NB4 (cell line): ENCODE measurements at places on chromosomes 6 and 20.
A peak's percentile ranks its signal among the peaks of the same experiment; 100 is the strongest.

- no peak for DNase-seq
Measured at GRCh38 chr6:15366003-15366535, 120.2 kb downstream of the JARID2 start.

GRCh38 chr6:166987930-166988329, 11.3 kb upstream of the CEP43 start:
- no peak for DNase-seq

DNA sequence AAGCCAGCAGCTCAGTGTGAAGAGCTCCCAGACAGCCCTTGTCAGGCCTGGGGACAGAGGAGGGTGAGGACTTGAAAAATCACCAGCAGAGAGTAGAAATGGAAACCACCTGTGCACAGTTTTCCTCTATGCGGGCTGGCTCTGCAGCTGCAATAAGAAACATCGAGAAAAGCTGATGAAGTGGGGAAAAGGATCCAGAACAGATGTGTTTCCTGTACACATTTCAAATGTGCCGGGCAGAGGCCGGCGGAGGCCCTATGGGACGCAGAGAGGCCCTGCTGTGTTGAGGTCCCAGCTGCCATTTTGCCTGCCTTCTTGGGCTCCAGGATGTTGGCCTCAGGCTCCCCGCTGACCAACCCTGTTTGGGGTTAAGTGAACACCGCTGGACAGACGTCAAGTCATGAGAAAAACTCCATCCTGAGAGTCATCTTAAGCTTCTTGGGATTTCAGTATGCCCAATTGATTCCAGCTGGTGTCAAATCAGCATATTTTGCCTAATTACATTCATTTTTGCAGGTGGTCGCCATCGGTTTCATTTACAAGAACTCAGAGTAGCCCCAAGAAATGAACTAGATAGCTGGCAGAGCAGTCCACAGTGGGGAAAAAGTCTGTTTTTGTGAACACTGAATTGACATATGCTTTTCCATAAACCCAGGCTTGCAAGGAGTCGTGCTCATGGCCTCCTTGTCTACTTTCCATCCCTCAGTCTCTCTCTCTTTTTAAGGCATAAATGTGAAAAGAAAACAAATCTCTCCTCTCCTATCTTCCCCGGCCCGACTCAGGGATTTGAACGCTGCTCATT, 150.4 kb upstream of the PHACTR3 start:
- no peak for DNase-seq

DNA sequence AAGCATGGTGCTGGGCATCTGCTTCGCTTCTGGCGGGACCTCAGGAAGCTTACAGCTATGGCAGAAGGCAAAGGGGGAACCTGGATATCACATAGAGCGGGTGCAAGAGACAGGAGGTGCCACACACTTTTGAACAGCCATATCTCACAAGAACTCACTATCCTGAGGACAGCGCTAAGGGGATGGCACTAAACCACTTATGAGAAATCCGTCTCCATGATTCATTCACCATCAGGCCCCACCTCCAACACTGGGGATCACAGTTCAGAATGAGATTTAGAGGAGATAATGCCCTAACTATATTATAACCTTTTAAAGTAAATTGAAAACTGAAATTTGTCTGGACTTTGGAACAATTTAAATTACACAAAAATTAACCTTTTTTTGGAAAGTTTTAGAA, 37.8 kb upstream of the SUMO4 start:
- DNase-seq, result no peak

GRCh38 chr6:53446151-53446550, 97.4 kb upstream of the ELOVL5 start:
- no peak for DNase-seq

- DNase-seq, result no peak
Measured at GRCh38 chr6:142353690-142354089, 51.9 kb downstream of the ADGRG6 start.

GRCh38 chr20:11057624-11058023, 383.8 kb upstream of the JAG1 start:
- no peak for DNase-seq

DNA sequence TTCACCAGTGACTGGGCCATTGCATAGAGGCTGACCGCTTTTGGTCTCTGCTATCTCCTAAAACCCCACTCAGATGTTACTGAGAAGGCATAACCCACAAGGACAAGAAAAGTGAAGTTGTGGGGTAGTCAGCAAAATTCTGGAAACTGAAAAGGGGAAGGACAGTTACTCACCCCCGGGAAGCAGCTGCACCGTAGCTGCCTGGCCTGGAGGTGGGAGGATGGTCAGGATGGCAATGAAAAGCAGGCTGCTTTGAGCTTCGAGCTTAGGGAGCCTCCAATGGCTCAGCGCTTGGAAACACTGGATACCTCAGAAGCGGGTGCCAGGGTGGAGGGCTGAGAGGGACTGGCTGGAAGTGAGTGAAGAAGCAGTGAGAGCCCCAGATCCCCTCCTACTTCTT, 56.0 kb downstream of the KCNK5 start:
- peak; percentile 68 for DNase-seq

DNA sequence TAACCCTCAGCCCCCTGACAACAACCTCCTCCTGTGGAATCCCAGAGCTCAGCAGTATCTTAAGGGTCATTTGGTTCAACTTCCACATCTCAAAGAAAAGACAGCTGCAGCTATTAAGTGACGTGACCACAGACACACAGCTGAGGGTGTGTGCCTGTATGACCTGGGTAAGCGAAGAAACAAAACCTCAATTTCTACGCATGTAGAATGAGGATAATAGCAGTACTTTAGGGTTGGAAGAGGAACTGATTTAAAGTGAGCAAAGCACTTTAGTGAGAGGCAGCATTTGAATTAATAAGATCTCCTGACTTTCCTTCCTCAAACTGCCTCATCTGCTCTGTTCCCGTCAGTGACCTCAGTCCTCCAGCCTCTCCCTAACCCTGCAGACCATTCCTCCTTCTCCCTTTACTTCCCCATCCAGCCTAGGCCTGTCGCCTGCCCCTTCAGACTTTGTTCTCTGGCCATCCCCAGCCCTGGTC, 6.8 kb upstream of the ARMC2 start:
- peak; percentile 28 for DNase-seq

DNA sequence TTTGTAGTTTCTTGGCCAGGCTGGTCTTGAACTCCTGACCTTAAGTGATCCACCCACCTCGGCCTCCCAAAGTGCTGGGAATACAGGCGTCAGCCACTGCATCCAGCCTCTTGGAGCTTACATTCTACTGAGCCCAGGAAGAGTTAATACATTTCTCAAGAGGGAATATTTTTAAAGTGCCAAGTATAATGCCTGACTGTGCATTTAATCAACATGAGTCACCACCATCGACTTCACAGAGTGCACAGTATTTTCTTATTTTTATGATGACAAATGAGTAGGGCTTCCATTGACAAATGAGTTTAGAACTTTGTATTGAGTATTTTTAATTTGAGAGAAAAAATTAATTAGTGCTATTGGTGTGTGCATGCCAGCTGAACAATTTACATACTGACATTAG, 72.2 kb downstream of the SASH1 start:
- DNase-seq, result no peak

DNA sequence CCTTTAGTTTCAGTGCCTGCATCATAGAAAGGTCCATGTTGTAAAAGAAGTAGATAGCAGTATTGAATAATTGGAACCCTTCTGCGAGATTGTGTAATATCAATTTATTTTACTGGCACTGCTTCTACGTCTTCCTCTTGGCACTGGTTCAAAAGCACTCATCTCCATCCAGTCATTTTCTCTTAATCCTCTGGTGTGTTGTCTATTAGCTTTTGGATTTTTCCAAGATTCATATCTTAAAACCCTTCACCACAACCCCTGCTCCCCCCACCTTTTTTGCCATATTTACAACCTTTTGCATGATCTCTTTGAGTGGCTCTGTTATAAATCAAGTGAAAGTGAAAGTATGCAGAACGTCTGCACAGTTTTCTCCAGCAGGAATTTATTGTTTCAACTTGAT, 76.6 kb upstream of the HSF2 start:
- DNase-seq, result peak; percentile 27

DNA sequence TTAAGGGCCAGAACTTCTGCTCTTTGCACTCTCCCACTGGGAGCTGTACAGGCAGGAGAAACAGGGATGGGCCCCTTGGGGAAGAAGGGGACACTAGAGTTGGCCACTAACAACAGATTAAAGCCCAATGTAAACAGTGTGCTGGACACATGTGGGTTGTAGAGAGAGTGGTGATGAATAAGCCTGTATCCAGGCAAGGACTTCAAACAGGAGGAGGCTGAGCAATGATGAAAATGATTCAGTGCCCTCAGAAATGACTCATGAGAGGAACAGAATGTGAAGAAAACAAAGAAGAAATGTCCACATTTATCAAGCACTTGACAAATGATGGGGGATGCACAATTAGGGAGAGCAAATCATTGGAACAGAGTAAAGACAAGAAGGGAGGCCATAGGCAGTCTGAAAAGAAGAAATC, 242.3 kb downstream of the TBX18 start:
- no peak for DNase-seq

DNA sequence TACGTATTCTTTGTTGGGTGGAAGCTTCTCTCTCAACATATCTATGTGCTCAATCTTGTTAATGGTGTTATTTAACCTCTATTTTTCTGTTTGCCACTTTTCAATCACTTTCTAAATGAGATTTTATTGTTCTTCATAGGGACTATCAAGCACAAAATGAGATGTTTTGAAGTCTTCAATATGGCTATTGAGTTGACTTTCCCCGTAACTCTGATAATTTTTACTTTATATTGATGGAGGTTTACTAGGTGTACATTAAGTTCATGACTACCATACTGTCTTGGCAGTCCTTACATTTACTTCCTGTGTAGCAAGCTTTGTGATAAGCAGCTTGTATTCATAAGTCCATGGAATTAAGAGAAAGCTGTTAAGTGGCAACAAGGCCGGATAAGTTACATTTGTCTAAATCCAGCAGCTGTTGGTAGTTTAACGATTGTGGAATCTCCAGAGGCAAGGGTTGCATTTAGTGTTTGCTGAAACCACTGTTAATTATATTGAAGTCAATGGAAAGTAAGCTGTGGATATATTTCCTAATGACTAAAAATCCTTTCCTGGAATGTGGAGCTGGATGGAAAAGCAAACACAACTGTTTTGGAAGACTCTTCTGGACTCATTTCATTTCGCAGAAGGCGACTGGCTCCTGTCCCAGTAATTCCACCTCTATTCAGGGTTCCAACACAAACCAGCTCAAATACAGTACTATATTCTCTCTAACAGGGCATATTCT, 57.3 kb upstream of the SMIM29 start:
- no peak for DNase-seq

GRCh38 chr20:8579035-8579434, 447.0 kb downstream of the PLCB1 start:
- DNase-seq, result no peak

DNA sequence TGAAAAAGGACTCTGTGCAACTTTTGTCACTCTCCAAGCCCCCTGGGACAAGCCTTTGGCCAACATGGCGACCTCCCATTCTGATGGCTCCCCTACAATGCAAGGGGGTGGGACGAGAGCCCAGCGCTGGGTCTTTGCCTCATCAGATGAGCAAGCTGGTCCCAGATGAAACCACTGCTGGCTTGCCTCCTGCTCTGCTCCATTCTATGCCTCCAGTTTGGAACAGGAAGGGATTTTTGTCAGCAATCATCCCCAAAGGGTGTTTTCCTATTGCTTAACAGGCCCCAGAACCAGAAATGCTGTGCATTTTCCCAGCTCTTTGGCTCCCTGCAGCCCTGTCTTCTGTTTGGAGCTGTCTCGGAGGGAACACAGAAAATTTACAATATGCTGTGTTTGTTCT, 412.7 kb downstream of the MAFB start:
- DNase-seq, result no peak

GRCh38 chr6:13884397-13884796, 40.4 kb upstream of the RNF182 start:
- DNase-seq, result no peak

GRCh38 chr6:116572162-116572561, 858 bp downstream of the RWDD1 start:
- DNase-seq, result peak; percentile 54

DNA sequence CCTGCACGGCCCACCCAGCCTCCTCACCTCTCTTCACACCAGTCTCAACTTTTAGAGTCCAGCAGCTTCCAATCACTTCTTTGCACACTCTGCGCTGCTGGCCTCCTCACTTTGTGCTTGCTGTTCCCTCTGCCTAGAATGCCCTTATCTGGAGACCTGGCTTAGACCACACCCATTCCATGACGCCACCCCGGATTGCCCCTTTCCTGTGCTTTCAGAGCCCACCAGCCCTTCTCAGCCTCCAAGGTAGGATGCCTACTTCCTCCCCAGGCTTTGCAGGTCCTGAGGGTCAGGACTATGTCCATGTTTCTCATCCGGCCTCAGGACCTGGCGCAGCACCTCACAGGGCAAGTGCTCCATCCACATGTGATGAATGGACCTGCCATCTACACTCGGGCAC, 27.0 kb upstream of the AVP start:
- DNase-seq, result no peak

- DNase-seq, result no peak
Measured at GRCh38 chr6:53928641-53929040, 133.8 kb downstream of the LRRC1 start.

DNA sequence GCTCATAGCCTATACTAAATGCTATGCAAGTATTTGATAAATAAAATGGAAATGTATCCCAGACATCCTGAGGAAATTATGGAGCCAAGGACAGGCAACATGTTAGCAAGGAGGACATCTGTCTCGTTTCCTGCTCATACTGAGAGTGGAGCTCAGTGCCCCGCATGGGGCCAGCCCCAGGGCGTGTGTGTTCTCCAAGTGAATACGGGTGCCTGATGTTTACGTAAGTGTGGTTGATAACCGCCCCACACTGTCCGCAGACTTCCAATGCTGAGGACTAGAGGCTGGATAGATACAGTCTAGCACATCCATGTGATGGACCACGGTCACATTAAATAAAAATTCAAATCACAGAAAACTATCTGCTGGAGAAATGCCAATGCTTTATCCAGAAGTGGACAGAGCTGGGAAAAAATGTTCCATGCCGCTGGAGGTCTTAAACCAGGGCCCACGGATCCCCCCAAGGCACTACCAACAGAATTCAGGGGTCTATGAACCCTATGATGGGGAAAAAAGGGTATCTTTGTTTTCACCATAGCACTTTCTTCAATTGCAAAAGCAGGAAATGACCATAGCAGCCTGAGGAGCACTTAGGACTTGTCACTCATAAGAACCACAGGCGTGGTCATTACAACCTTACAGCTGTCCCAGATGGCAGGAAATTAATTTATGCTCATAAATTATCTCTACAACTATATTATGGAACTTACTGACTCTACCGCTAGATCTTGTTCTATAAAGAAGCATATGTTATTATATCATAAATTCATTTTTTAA, 24.9 kb downstream of the TGM2 start:
- DNase-seq, result peak; percentile 56

DNA sequence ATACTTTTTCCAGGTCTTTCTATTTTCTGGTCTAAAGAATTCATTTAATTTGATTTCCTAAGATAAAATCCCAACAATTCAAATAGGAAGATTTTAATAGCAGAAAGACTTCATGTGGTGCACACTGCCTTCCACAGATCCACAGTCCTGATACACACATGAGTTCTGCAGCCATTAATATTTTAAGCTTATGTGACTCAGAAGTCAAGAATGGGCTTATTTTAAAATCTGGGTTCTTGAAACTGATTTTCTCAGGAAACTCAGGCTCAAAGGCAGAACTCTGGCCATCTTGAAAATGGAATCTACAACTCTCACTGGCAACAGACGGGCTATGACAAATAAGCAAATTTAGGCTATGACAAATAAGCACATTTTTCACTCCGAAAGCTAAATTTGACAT, 88.2 kb downstream of the COL12A1 start:
- no peak for DNase-seq

GRCh38 chr20:50689864-50690649, 1.3 kb downstream of the RIPOR3 start:
- no peak for DNase-seq
